ENCODE measurements at places on chromosomes 2 and 18.
A peak's percentile ranks its signal among the peaks of the same experiment; 100 is the strongest.

DNA sequence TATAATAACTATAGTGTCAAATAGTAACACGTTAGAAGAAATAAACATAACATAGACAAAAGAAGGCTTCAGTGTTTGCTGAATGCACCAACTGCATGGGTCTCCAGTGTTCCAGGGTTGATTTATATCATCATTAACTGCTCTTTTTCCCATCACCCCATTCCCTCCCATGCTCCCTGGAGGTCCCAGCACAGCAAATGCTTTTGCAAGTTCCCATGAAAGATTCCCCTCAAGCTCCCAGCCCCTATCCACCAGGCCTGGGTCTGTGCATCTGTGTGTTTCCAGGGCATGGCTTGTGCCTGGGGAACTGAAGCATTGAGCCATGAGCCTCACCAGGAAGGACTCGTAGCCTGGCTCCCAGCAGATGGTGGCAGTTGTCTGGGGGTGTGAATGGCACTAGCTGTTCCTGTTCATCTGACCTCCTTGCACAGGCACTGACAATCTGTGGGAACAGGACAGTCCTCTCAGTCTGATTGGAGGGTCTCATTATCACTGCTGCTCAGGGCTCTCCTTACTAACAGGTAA, 164.6 kb upstream of the RMP24 start:
- DNase-seq, result no peak

DNA sequence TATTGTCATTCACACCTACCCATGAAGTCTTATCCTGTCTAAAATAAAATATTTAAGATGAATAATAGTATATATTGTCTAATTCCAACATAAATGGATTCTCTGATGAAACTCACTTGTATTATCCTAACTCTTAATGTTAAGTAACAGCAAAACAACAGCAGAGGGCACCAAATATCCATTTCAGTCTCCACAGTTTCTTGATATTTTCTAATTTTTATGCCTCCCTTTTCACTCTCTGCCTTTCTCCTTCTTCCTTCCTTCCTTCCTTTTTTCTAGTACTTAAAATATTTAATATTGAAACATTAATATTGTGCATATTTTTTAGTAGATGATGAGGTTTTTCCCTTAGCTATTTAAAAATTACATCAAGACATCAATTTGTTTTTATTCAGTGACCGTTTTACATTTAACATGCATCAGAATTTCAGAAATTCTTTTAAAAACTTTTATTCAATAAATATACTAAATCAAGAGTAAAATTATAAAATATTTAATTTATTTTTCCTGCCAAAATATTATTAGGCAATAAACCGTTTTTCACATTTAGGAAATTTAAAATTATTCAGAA, 97.6 kb downstream of the WDR7 start:
- peak; percentile 12 for DNase-seq

GRCh38 chr2:1546901-1547300, 133.6 kb downstream of the TPO start:
- no peak for DNase-seq

- no peak for DNase-seq
These were observed 45.2 kb upstream of the CTIF start for GRCh38 chr18:48493434-48494230.

DNA sequence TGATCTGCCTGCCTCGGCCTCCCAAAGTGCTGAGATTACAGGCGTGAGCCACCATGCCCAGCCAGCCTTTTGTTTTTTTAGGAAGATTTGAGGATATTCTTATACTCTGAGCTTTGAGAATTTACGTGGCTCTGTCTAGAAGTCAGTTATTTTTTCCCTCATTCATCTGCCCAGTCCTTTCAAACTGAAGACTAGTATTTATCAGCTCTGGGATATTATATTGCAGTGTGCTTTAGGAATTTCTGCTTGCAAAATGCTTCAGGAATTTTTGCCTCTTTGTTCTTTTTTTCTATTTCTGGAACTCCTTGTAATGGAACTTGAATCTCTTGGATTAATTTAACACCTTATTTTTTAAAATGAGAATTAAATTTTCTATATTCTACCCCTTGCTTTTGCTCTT, 22.6 kb downstream of the ACSL3 start:
- DNase-seq, result no peak

DNA sequence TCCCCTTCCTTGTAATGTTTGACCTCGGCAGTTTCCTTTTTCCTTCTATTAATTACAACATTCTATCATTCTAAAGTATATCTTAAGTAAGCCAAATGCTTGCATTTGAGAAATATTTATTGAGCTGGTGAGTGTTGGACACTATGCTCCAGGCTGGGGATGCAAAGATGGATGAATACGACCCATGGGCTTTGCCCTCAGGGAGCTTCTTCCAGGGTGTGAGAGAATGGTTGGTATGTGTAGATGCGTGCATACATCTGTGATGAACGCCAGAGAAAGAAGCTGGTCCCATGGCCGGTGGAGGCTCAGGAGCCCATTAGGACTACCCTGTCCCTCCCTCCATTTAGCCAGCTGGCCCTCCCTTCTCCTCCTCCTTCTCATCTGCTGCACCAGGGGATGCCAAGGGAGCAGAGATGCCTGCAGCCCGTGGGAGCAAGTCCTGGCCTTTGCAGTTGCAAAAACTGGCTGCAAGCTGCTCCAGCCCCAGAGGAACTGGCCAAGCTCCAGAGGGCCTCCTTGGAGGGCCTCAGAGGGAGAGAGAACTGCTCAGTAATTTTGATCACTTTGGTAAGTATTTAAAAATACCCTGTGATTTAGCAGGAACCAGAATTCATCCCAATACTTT, 65.7 kb upstream of the FOSL2 start:
- no peak for DNase-seq

DNA sequence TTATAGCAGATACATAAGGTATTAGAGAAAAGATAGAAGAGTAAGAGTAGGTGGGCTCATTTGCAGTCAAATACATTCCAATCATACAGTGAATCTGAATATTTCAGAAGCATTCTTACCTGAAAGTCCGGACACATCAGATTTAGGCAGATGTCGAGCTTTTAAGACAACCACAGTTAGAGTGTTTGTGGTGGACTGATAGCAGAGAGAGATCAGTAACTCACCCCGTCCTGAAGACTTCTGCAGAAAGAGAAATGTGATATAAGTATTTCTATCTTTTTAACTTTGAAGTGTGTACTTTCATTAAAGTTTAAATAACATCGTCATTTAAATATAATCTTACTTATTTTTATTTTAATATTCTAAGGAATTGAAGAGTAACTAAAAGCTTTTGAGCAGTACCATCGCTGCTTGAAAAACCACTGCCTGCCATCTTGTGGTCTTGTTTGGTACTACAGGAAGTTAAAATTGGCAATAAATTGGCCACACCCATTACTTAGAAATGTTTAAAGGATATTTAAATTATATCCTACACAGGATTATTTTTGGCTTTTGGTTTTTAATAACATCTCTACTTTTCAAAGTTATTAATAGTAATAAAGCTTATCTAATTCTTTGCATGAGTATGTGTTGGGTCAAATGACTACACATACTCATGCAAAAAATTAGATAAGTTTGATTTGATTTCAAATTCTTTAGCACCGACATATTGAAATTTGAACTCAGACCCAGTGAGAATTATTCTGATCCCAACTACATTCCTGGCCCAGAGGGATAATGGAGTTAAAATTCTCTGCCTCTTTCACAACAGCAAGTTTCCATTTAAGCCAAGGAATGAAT, 5.5 kb downstream of the SYT4 start:
- DNase-seq, result peak; percentile 11

- no peak for DNase-seq
These were observed 53.7 kb upstream of the TWSG1 start for GRCh38 chr18:9280849-9281248.

GRCh38 chr2:18803141-18803939, 214.0 kb upstream of the NT5C1B start:
- no peak for DNase-seq

GRCh38 chr2:239519089-239519920, 118.5 kb upstream of the HDAC4 start:
- DNase-seq, result no peak

DNA sequence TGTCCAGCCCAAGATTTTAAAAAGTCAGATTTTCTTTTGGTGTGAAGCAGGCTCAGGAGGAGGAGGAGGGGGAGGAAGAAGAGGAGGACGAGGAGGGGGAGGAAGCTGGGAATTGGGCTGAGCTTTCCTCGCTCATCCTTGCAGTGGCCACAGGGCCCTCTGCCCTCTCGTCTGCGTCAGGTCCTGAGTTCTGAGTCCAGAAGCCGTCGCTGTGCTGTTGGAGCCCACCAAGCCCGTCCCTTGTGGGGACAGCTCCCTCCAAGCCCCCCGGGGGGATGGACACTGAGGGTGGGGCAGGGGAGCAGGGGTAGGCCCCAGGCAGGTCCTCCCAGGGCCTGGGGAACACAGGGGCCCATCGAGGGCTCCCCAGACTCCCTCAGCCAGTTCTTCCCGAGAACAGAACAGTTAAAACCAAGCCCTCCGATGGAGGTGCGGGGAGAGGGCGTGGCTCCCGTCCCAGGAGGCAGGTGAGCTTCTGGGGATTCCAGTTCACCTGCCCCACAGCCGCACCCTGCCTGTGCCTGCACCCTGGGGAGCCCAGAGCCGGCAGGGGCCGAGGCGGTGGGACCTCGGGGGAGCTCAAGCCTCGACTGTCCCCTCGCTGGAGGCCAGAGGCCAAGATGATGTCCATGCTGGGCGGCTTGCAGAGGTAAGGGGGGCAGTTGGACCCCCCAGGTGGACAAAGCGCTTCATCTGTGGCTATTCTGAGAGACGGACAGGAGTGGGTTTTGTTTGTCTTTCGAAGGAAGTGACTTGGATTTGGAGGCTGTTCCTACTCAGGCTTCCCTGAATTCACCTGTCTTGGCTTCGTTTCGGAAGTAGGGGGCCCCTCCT, at the start of gene GAL3ST2:
TSS of gene GAL3ST2 (plus strand) at position 487 of the 834 bp plus-strand sequence. CDS start at position 621, 134 bp downstream.
- no peak for DNase-seq

- no peak for DNase-seq
These were observed 96.7 kb upstream of the CNTNAP5 start for GRCh38 chr2:123928358-123928757.

DNA sequence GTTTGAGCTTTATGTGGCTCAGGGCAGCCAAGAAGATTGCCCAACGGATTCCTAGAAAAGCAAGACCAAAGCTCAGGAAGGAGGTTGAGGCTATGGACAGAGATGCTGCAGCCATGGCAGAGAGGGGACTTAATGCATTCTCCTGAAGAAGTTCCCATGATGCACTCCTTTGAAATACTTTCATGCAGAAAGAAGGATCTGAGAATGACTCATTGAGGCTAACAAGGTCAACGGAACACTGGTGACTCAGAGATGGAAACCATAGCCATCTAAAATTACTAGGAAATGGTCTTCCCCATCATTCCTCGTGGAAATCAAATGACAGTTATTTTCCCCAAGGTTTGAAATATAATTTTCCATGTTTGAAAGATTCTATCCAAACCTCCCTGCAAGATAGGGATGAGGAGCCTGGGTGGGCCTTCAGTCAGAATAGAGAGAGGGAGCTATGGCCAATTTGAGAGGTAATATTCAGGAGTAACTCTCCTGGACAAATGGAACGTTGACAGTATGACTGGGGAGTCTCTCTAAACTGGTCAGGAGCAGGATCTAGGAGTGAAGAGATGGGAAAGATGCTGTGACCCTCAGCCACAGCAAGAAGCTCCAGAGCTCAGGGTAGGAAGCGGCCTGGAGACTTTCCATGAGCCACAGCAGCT, 63.0 kb downstream of the REEP1 start:
- no peak for DNase-seq

DNA sequence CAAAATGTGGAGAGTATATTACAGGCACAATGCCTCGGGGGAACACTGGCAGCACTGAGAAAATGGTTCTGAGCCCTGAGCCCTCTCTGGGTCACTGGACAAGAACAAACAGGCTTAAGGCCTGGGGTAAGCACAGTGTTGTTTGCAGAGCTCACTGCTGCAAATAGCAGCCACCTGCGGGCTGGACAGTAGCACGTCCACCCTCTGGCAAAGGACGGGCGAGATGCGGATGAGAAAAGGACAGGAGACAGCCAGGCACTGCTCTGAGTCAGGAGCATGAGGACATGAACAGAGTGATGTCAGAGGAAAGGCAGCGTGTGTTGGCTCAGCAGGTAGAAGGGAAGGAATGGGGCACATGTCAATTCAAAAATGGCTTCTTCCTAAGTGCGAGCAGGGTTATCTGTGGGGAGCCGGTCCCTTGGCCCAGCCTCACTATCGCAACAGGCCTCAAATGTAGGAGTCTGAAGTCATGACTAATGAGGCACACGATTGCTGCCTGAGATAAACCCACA, 25.9 kb upstream of the NEB start:
- DNase-seq, result peak; percentile 58

DNA sequence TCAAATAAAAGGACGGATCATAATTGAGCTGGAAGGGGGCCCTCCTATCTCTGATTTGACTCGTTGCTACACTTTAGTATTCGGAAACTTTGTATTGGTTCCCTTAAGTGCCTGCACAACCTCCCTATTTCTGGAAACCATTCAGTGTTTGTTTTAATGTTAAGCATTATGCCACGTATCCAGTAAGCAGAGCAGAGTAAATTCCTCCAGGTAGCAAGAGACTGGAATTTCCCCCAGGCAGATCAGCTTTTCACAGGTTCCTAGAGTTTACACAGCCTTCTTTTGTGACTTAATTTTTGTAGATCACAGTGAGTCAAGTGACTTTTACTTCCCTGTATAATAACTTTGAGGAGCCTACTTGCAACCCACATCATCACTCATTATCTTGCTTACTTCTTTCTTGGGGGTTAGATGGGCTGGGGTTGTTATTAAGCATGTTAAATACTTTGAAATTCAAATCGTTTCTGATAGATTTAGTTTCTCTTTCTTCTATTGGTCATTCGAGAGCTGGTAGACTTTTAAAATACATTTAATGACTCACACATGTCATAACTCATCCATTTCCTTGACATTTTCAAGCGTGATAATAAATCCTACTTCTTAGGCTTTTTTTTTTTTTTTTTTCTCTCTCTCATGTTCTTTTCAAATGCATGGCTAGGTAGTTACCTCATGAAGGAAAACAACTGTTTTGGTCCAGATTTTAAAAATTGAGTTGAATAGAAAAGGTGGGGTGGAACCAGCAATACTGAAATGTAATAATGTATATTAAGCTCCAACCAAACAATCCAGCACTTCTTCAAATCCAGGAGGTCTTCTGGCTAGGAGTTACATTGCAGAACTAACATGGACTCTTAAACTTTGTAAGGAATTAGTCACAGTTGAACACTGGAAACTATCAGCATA, 219.3 kb downstream of the NEDD4L start:
- DNase-seq, result no peak

- DNase-seq, result no peak
These were observed 27.1 kb downstream of the TTC32 start for GRCh38 chr2:19874726-19875125.

- DNase-seq, result no peak
These were observed 1325.0 kb upstream of the CDH2 start for GRCh38 chr18:29501952-29502351.

- no peak for DNase-seq
These were observed 47.8 kb upstream of the FZD7 start for GRCh38 chr2:201985728-201986462.

DNA sequence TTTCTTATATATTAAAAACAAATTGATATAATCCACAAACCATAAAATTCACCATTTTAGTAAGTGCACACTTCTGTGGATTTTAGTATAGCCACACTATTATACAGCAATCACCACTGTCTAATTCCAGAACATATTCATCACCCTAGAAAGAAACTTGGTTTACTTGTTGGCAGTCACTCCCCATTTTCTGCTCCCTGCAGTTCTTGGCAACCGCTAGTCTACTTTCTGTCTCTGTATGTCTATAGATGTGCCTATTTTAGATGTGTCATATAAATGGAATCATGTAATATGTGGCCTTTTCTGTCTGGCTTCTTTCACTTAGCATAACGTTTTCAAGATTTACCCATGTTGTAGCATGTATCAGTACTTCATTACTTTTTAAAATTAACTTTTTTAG, 5.7 kb downstream of the CKAP2L start:
- no peak for DNase-seq

Measured in NCI-H774 (cell line).